ENCODE measurements at places on chromosomes 11 and 22.

DNA sequence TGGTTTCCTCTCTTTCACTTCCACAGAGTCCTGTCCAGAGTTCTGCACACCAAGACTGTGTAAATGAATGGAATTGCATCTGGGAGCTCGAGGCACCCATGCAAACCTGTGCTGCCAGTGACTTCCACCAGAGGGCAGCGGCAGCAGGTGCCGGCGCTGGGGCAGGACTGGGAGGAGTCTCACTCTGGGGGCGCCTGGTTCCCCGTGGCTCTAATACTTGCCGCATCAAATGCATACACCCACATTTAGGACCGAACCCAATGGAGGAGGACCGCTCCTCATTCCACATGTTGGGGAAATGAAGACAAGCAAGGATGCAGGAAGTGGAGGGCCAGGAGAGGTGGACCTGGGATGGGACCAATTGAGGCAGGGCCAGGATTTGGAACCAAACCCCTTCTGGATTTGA is 1.1 kb upstream of the CD6 start:
- DNase-seq: peak; percentile 71

DNA sequence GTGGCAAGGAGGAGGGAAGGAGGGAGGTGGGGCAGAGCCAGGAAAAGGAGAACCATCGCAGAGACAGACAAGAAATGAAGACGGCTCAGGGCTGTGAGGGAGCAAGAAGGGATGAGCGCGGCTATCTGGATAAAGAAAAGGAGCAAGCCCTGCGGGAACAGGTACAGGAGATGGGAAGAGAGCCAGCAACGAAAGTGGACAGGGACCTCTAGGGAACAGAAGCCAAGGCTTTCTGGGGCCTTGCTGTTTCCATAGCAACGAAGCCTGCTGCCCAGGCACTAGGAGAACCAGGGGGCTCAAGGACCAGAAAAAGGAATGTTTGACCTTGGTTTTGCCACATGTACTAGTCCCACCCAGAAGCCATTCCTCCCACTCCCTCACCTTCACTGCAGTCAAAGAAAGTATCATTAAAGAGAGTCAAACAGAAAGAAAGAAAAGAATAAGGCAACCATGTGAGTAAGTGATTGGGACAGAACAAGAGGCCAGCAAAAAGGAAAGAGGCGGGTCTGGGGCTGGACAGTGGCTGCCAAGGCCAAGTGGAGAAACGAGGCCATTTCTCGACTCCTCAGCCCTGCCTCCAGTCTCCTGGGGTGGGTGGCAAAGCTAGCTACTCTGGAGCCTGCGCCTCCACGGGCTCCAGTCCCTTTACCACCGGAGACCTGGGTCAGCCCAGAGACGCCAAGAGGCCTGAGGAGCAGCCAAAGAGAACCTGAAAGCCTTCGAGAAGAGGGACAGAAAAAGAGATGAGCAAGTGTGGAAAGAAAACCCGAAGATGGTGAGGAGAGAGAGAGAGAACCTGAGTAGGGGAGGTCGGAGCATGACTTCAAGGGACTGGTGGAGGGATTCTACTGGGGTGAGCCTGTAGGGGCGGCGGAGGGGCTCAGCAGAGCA is 35.1 kb downstream of the NRXN2 start:
- no peak for DNase-seq

GRCh38 chr11:68999093-68999747 is 13.8 kb downstream of the MRGPRF start:
- no peak for DNase-seq

- no peak for DNase-seq
Observed at GRCh38 chr22:42978453-42979103, 36.4 kb downstream of the PACSIN2 start.

DNA sequence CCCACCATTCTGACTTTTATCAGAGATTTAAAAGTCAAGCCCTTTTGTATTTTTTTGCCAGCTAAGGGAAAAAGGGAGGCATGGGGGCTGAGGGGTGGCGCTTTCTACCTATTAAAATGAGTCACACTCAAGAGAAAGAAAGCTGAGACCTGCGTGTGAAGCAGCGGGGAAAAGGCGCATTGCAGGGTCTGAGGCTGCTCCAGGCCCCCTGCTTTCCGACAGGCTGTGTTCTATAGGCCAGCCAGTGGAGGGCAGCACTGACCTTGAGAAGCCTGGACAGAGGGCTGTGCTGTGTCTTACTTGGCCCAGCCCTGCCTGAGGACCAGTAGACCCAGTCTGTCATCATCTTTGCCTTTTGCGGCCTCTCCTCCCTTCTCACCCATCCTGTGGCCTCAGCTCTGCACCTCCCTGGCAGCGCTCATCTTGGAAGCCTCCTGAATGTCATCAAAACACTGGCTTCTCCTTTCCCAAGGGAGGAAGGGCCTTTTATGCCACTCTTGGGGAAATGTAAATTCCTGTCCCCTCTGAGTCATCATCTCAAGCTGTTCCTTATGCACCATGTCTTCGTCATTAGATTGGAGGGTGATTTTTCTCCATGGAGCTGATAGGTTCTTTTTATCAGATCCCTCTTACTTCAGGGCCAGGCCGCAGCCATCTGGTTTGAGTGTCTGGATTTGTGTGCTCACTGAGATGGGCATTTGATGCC is 12.6 kb upstream of the MAPK8IP1 start:
- DNase-seq: peak; percentile 45

DNA sequence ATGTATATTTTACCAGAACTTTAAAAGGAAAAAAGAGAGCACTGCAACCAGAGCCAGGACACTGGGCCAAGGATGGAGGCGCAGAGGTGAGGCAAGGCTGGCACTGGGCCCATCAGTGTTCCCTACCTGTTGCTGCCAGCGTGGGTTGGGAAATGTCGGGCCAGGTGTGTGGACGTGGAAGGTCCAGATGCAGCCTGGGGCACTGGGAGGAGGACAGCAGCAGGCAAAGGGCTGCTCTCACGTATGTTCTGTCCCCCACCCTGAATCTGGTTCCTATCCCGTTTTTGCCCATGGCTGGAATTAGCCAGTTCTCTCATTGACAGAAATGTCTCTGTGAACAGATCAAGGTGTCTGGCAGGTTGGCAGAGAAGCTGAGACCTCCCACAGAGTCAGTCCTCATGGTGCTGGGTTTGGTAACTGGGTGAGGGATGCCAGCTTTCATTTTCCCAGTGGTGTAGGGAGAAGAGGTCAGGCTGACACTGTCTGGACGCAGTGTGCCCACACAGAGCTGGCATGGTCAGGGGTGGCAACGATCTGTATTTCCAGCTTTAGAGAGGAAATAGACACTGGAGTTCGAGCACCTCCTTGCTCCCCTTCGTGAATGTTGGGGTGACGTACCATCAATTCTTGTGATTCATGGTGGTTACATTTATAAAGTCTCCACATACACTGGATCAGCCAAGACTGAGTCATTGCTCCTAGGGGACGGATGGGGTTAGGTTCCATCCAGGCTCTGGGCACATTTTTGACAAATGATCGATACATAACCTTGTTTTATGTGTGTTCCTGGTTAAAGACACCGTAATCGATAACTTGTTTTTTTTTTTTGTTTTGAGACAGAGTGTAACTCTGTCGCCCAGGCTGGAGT is 4.3 kb upstream of the PNPLA3 start:
- no peak for DNase-seq

DNA sequence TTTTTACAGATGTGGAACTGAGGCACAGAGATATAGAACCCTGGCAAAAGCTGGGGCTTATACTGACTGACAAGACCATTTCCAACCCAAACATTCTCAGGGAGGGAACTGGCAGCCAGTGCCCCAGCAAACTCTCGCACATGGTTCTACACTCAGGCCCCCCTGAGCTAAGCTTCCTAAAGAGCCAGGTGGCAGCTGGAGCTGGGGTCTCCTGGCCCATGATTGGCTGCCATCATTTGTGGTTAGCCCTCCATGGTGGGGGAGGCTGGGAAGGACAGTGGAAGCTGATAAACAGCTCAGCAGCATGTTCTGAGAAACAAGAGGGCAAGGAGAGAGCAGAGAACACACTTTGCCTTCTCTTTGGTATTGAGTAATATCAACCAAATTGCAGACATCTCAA is at the start of gene RAG1:
RAG1 (plus strand) TSS at position 314 of the 400 bp plus-strand sequence. CDS start 5,298 bp downstream, outside the sequence.
- DNase-seq: no peak

- DNase-seq: no peak
Observed at GRCh38 chr11:83008581-83008923, 63.1 kb downstream of the RAB30 start.

Measured in Kasumi-1 (cell line).